Sigmoid colon (tissue), 7 donors: ENCODE measurements at places on chromosomes 12 and 14.

DNA sequence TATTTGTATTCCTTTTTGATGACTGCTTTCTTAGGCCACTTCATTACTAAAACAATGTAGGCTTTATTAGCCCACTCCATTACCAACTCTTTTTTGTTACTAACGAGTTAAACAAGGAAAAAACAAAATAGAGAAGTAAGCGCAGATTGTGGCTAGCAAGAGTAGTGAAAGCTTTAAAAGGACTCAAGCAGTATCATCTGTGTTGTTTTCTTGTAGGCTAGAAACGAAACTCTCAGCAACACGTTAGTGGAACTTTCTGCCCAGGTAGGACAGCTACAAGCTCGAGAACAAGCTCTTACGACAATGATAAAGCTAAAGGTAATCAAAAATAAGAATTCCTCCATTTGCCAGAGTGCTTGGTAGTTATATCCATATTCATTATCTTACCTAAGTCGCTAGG lies 11.1 kb downstream of the CCDC62 start:
- DNase-seq: no peak

DNA sequence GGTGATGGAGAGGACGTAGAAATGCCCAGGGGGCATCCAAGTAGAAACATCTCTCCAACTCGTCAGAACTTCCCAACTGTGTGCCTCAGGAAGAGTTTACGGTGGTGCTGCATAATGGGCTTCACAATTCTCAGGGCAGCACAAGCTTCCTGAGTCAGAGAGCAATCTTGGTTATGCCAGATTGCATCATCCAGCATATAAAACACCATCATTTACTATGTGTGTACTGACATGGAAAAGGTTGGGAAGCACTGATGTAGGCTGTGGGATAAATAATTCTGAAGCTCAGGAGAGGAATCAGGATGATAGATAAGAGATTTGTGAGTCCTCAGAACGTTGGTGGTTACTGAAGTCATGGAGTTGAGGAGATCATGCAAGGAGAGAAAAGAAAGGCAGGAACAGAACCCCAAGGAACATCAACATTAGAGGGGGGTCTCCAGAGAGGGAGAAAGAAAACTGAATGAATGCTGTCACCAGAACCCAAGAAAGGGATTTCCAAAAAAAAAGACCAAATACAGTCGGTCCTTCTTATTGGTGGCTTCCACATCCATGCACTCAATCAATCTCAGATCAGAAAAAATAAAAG lies 4.7 kb upstream of the NCKAP5L start:
- no peak for DNase-seq

DNA sequence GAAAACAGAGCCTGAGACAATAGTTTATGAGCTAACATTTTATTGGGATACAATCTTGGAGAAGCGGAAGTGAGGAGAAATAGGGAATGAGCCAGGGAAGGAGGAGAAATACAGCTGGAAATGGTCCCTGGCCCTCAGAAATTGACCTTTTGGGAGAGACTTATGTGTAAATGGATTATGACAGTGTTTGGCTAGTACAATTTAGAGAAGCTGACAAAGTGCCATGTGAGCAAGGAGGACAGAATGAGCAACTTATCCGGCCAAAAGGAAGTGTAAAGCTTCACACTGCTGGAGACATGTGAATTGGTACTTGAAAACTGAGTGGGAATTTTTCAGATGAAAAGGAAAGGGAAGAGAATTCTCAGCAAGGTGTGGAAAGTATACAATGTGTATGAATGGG lies 2.9 kb downstream of the GLIPR1 start:
- DNase-seq: no peak

- peak; percentile 25 for DNase-seq
Measured at GRCh38 chr12:2557597-2557996, 237.2 kb upstream of the FKBP4 start.

DNA sequence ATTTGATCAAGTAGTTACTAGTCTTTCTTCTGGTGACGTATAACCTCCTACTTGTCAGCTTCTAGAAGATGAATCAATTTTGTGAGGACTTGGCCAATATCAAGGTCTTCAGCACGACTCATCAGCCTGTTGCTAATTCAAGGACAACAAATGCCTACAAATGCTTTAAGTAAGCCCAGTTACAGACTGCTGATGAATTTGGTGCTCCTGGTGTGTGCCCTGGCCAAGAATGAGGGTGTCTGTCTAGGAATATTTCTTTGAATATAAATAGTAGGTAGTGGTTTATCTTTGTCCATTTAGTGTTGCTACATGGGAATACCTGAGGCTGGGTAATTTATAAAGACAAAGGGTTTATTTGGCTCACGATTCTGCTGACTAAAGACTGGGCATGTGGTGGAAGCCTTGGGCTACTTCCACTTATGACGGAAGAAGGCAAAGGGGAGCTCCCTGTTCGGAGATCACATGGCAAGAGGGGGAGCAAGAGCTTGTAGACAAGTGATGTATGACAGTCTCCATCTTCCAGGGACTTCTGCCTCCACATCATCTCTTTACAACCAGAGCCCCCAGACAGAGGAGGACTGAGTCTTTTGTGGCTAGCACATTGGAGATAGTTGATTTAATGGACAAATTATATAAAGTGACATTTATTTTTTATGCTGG lies 180.2 kb downstream of the CRADD start:
- no peak for DNase-seq

GRCh38 chr14:27367345-27367744 lies 769.5 kb upstream of the NOVA1 start:
- no peak for DNase-seq

- no peak for DNase-seq
Measured at GRCh38 chr14:92635896-92636295, 112.5 kb downstream of the LGMN start.

DNA sequence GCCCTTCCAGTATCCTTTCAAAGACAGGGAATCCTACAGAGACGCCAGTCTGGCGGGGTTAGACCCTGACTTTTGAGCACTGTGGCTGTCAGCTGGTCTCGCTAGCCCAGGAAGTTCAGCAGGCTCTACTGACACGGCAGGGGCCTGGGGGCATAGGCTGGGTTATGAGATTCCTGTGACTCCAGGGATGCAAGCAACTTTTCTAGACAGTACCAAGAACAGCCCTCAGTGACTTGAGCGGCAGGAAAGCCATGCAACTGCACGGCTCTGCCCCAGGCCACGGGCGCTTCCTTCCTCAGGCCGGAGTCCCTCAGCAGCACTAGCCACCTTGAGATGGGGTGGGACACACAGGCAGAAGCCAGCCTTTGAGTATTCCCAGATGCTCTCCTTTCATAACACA lies 5.1 kb upstream of the SIVA1 start:
- DNase-seq: no peak

DNA sequence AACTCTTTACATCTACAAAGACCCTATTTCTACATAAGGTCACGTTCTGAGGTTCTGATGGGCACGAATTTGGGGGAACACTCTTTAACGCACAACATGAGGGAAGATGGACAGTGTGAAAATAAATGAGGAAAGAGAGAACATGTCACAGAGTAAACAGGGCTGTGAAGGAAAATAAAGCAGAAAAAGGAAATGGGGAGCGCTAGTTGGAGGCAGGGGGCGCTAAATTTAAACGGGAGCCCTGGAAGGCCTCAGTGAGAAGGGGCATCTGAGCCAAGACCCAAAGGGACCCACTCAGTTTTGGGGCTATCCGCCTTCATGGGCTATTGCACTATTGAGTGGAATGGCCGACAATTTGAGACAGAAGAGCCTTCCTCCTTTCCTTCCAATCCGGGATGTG lies 50.5 kb downstream of the PLXNC1 start:
- no peak for DNase-seq

DNA sequence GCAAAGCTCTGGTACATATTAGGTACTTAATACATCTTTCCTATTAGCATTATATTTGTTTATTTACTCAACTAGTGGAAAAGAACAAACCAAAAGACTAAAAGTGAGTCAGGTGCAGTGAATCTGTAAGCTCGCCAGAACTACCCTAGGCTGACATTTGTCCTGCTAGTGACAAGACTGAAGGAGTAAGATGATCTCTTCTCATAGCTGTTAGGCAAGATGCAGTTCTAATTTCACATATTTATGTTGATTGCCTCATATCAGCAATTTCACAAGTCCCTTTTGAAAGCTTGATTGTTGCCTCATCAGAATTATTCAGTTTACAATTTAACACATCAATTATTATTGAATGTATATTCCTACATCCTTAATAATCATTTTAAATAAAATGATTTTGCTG lies 293.0 kb upstream of the NAV3 start:
- no peak for DNase-seq

GRCh38 chr14:92400579-92401444 lies 77.8 kb downstream of the SLC24A4 start:
- no peak for DNase-seq

DNA sequence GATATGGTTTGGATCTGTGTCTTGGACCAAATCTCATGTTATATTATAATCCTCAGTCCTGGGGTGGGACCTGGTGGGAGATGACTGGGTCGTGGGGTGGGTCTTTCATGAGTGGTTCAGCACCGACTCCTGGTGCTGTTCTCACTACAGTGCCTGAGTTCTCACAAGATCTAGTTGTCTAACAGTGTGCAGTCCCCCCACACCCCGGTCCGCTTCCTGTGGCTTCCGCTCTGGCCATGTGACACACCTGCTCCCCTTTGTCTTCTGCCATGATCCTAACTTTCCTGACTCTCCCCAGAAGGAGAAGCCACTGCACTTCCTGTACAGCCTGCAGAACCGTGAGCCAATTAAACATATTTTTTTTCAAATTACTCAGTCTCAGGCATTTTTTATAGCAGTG lies 1262.2 kb downstream of the TMEM121 start:
- DNase-seq: no peak

- no peak for DNase-seq
Measured at GRCh38 chr14:24145690-24146452, 539 bp downstream of the PSME2 start.

DNA sequence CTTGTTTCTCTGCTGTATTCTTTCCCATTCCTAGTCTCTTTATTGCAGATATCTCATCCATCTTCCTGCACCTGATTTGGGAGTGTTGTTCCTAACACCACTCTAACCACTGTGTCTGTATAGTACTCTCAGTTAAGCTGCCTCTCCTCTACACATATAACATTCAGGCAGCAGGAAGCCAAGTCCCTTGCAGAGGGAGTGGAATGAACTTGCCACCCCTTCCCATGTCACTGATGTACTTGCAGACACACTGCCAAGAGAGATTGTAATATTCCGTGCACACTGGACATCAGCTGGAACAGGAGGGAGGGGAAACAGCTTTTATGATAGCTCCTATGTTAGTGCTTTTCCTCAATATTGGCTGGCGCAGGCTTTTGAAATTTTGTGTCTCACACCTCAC lies 281.6 kb upstream of the E2F7 start:
- DNase-seq: no peak

DNA sequence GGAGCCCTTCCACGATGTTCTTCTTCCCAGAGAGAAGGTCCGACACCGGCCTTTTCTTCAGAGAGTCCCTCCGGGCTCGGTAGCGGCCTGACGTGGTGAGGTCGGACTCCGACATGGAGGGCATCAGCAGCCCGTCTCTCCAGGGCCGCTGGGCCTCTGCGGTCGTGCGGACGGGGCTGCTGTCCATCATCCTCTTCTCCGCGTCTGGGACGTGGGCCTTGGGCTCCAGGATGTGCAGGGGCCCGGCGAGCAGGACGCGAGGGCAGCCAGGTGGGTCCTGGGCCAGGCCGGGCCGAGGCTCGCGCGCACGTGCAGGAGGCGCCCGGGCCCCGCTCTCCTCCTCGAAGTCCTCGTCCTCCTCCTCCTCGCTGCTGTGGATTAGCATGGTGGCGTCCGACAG lies 75.9 kb downstream of the PTPN21 start:
- DNase-seq: no peak

GRCh38 chr12:10210225-10210624 lies 2.5 kb upstream of the GABARAPL1 start:
- no peak for DNase-seq

DNA sequence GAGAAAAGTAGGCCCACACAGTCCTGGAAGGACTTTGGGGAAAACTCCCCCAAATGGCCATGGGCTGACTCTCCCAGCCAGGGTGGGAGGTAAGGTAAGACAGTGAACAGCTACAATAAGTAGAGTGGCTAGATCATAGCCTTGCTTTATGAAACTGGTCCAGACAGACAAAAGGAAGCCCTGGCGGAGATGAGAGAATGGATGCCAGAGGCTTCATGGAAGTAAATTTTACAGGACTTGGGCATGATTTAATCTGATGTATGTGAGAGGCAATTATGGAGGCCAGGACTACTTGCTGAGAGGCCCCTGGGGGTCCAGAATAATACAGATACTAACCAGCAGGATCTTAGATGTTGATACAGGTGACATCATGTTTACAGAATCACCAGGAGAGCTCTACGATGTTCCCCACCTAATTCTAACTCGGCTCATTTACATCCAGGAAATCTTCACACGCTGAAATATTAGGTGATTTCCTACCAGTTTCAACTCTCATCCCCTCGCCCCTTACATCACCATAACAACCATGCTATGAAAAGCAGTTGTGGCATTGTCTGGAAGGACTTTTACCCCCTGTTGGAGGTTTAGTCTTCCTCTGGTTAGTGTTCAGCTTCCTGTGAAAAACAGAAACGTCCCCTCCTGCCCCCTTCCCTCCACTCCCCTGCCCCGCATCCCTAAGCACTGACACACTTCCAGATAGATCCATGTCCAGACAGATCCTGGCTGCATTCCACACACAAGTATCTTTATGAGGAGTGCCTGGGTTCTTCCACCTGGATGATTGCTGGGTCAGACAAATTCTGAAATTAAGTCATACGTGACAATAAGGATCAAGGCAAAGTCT lies 39.5 kb upstream of the NT5DC3 start:
- DNase-seq: no peak

DNA sequence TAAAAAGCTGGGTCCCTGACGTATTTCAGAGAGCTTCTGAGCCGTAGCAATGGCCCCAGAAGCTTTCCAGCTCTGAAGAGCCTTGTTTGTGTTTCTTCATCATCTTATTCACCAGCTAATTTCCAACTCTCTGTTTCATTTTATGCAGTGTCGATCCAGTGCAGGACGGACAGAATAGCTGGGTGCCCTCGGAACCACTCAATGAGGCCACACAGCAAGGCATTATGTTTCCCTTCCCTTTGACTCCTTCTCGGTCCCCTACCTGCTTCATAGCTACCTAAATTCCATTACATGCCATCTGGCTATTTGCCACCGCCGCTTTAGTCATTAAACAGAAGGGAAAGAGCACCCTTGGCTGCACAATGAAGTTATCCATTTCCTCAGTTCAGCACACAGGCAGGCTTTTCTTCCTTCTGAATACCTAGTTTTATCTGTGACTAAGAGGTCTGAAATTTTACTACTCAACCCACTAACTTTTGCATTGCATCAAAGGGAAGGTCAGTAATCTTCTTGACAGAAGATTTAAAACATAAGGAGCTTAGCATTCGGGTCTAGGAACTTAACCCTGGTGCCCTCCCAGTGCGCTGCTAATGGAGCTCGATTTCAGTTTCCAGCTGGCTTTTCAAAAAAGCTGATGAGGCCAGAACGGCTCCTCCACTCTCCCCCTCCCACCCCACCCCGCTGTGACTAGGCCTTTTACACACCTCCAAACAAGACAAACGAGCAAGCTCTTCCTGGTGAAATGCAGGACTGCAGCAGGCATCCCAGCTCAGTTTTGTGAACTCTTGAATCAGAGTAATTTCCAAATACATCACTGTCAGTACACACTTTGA lies 176.8 kb downstream of the GXYLT1 start:
- no peak for DNase-seq
